ENCODE measurements at places on chromosomes 16 and 17. TPM values are rescaled to one million over a fixed set of nuclear protein-coding genes. Genes with fewer than 3 reads are reported as not detected.
A peak's percentile ranks its signal among the peaks of the same experiment; 100 is the strongest.

GRCh38 chr16:50941681-50942080 lies 199.8 kb downstream of the CYLD start:
- DNase-seq: no peak

DNA sequence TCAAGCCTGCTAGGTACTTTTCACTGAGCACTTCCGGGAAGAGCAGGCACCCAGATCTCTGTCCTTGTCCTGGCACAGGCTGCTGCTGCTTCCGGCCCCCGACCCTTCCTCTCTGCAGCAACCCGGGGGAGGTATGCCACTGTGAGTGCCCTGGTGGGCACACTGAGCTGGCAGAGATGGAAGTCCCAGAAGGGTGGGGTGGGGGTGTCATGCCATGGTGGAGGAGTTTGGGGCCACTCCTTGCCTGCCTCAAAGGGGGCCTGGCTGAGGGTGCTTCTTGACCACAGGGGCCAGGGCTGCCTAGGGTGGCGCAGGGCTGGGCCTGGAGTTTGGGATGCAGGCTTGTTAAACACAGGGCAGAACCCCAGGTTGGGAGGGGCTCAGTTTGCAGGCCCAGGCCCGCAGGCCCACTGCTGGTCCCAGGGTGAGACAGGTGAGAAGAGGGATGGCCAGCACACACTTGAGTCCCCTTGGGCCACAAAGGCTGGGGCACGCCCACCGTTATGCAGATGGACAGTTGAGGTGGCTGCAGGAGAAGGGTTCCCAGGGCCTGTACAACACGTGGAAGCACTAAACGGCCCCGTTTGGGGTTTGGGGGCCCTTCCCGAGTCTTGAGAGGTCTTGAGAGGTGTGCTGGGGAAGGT lies 8.7 kb downstream of the TMEM235 start:
- no peak for DNase-seq

GRCh38 chr16:77307426-77308162 lies 108.4 kb downstream of the SYCE1L start:
- no peak for DNase-seq

DNA sequence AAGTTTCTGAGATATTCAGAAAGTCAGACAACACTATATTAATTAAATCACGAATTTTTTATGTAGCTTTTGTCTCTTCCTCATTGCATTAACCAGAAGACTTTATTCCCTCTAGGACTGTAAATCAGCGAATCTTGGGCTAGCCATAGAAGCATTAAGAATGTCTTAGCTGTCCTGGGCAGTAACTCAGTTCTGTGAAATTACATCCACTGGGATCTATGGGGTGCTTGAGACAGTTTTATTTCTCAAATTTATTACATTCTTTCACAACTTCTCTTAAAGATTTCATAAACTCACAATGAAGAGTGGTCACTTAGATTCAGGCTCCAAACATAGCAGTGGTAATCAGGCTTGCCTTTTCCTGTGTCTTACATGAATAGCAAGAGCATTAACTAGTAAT lies 1153.4 kb downstream of the CDH8 start:
- no peak for DNase-seq

DNA sequence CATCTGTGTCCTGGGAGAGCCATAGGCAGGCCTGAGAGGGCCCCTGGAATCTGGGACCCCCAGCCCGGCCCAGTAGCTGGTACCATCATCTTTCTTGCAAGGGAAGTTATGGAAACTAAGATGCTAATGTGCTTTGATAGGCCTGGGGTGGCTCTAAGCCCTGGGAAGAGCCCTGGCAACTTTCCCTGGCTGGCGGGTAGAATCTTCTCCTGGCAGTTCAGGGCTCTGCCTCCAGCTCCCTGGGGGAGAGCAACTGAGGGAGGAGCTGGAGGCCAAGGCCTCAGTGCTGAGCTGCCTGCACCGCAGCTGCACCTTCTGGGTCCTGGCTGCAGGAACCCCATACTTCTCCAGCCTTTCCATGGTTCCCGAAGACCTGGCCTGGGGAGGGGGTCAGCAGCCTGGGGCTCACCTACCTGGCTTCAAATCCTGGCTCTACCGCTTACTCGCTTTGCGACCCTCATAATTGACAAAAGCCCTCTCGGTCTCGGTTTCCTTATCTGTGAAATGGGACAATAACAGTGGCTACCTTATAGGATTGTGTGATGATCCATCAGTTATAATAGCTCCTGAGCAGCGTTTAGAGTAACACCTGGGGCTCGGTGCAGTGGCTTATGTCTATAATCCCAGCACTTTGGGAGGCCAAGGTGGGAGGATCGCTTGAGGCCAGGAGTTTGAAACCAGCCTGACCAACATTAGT lies 333.7 kb downstream of the SEC14L1 start:
- DNase-seq: no peak

- DNase-seq: no peak
These were observed 142.9 kb downstream of the RAB11FIP4 start for GRCh38 chr17:31534223-31534888.

DNA sequence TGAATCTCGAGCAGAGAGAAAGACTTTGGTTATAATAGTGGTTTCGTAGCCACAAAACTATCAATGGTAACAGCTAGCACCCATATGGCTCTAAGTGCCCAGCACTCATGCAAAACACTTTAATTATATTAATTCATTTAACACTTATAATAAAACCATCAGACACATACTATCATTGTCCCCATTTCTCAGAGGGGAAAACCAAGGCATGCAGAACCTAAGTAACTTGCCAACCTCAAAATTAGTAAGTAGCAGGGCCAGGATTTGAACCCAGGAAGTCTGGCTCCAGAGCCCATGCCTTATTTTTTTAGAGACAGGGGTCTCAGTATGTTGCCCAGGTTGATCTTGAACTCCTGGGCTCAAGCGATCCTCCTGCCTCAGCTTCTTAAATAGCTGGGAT lies 145.6 kb upstream of the HS3ST2 start:
- DNase-seq: no peak

DNA sequence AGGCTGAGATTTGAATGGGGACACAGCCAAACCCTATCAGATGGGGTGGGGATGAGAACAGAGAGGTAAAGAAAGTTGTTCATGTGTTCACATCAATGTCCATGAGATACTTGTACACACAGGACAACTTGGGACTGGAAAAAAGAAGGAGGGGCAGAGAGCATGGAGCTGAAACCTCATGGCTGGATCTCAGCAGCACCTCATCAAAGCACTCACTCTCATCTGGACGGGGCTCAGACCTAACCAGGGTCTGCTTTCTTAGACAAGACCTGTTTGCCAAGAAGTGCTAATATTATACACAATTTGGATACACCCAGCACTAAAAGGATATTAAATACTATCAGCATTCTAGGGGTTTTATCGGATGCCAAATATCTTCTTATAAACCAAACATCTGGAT lies 399.8 kb downstream of the SLC39A11 start:
- no peak for DNase-seq

- no peak for DNase-seq
These were observed 3.5 kb upstream of the LCMT1 start for GRCh38 chr16:25108054-25108453.

- DNase-seq: no peak
These were observed 3.1 kb downstream of the NME2 start for GRCh38 chr17:51169340-51169739.

DNA sequence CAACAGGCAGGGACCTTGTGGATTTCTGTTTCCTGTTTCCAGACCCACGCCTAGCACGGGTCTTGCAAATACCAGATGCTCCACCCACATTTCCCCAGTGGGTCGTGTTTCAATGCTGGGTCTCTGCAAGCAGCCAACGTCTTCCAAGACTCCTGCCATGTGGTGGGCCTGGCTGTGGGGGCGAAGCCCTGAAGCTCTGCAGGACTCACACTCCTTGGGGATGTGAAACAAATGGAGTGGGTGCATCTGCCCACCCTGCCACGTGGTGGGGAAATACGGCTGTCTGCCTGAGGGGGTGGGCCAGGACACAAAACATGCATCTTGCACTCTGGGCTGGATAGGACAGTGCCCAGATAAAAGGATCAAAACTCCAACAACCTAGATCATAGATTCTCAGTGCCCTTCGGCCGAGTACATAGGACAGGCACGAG lies 32.6 kb downstream of the FA2H start:
- peak; percentile 22 for DNase-seq

- DNase-seq: peak; percentile 77
These were observed 2.0 kb downstream of the ROGDI start for GRCh38 chr16:4800290-4801041.

DNA sequence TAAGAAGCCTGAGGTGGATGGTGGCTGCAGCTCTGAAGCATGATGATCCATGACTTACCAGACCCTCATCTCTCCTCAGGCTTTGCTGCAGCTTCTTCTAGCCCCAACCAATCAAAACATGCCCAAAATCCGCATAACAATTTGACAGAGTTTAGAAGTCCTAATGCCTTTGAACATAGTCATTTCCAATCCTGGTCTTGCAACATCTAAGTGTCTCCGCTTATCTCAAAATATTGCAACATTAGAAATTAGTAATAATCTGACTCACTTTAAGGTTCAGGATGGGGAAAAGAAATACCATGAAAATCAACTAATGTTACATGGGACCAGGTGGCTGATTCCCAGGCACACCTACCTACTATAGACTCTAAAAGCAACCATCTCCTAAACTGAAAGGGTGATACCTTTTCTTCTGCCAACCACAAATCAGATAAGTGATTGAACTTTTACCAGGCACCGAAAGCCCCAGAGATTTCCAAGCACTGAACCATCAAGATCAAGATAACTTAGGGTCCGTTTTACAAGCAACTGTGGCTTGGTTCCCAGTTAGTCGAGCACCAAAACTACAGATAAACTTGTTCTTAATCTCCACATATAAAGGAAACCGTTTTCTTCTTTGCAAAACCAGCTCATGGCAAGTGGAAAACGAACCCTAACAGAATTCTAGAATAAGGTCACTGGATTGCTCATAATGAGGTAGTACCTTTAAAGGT lies 14.0 kb downstream of the ERN1 start:
- no peak for DNase-seq

- DNase-seq: no peak
These were observed 19.5 kb upstream of the CSNK2A2 start for GRCh38 chr16:58217311-58217925.

- no peak for DNase-seq
These were observed 158.5 kb downstream of the PPM1E start for GRCh38 chr17:58913971-58914769.

GRCh38 chr17:48840441-48840840 lies 9.6 kb downstream of the CALCOCO2 start:
- no peak for DNase-seq

- no peak for DNase-seq
These were observed 1.6 kb upstream of the CCL14 start for GRCh38 chr17:35988164-35988563.

DNA sequence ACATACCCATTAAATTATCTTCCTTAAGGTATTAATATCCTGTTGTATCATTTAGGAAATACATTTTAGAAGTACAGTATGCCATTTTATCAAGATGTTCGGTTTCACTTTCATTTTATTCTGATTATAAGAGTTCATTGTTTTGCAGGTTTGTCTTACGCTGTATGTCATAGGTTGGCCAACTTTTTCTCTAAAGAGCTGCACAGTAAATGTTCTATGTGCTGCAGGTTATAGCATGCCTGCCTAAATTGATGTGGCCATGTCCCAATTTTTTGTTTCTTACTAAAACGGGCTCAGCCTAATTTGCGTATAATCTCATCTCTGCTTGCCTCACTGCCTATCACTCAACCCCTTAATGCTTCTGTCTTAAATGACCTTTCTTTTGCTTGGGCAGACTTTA lies 126.4 kb downstream of the USP22 start:
- DNase-seq: no peak

- DNase-seq: no peak
These were observed 15.1 kb downstream of the NOD2 start for GRCh38 chr16:50708373-50709060.

DNA sequence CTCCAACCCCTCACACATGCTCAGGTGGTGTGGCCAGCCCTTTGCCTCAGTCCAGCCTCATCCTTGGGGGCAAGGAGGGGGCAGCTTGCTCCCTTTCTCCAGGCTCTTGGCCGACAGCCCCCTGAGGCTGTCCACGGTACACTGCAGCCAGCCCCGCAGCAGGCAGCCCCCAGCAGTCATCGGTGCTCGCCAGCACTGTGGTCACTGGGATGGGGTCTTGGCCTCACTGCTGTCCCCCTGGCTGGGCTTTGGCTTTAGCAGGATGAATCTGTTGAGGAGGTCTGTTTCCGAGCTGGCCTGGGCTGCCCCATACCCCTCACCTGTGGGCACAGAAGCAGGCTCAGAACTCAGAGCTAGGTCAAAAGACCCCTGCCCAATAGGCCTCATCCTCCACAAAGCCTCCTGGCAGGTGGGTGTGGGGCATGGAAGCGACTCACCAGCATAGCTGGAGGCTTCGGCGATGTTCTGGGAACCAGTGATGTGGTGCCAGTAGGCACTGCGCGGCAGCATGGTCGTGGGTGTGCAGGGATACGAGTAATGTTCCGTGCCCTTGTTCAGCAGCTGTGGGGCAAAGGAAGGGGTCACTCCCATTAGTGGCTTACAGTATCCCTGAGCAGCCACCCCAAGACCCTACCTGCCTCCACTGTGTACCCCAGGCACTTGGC lies 10.8 kb downstream of the POLR2C start:
- DNase-seq: no peak

DNA sequence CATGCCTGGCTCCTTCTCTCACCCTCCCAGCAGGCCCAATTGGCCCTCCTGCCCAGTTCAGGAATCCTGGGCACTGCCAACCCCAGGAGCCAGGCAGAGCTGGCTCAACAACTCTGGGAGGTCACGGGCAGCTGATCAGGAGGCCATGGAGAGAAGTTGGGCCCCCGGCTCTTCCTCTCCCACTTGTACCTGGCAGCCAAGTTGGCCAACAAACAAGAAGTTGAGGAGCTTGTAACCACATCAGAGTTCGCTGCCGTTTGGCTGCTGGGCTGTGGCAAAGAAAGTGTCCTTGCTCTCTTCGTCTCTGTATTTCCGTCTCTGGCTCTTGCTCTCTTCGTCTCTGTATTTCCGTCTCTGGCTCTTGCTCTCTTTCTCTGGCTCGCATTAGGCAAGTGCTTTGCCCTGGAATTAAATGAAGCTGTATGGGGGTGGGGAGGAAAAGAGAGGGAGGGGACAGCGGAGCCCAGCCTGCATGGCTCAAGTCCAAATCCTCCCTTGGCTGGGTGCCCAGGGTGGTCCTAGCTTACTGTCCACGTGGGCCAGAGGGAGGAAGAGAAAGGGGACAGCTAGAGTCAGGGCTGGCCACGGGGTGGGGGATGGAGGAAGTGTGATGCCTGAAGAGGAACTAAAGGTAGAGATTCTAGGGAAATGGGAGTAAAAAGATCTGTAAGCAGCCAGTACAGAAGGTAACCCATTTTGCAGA lies 7.8 kb upstream of the TMEM132E start:
- no peak for DNase-seq

DNA sequence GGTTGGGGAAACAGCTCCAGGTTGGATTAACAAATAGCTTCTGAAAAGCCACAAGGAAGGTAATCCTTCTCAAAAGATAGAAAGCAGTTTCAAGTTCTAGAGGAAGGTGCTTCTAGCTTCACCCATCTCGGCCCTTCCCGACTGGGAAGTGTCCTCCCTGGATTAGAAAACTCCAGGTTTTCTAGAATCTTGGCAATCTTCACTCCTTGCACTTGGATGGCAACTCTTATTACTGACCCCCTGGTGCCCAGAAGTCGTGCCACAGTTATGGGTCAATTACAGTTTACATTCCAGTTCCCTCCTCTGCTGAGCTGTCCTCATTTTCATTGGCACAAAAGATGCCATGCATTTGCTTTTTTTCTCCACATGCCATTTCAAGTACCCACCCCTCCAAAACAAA lies 65.6 kb downstream of the SMG6 start:
- no peak for DNase-seq

RAD51D gene
- 14.4 TPM for polyA plus RNA-seq

SLC35G6 gene
- 0.52 TPM for polyA plus RNA-seq

LITAFD gene
- polyA plus RNA-seq: 1.8 TPM

EXOC3L1 gene
- 2.1 TPM for polyA plus RNA-seq

LHX1 gene
- polyA plus RNA-seq: not detected

SLC5A11 gene
- polyA plus RNA-seq: 10.0 TPM

C16orf92 gene
- not detected for polyA plus RNA-seq
